ENCODE measurements at places on chromosomes 1 and 21.

DNA sequence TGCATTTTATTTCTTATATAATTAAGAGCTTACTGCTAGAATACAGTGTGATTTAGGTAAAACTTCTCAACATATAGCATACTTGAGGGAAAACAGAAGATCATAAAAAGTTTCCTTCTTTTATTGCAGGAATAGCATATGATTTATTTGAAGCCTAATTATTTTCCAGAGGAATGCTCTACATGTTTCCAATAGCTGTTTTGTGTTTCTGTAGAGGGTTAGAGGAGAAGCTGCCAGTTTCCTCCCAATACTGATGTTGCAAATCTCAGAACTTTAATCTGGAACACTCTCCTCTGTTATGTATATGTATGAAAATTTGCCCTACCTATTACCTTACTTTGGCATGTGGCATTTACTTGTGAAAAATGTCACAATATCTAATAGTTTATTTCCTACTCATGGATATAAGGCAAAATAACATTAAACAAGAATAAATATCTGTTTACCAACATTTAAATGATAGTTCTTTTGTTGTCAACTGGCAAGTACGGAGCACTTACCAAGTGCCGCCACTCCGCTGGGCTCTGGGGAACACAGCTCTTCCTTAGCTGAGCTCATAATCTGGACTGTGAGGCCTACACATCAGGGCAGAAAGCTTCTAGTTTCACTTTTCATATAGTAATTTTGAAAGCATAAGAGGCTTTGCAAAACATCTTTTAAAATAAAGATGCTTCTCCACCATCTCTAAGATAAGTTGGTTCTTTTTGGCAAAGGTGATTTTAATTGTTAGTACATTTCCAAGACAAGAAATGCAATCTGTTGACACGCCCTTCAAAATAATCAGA lies 239.8 kb upstream of the C1orf105 start:
- no peak for DNase-seq

GRCh38 chr1:236526079-236526478 lies 2.3 kb downstream of the LGALS8 start:
- DNase-seq = no peak

- DNase-seq = no peak
Measured at GRCh38 chr1:117795792-117796191, 133.6 kb downstream of the GDAP2 start.

DNA sequence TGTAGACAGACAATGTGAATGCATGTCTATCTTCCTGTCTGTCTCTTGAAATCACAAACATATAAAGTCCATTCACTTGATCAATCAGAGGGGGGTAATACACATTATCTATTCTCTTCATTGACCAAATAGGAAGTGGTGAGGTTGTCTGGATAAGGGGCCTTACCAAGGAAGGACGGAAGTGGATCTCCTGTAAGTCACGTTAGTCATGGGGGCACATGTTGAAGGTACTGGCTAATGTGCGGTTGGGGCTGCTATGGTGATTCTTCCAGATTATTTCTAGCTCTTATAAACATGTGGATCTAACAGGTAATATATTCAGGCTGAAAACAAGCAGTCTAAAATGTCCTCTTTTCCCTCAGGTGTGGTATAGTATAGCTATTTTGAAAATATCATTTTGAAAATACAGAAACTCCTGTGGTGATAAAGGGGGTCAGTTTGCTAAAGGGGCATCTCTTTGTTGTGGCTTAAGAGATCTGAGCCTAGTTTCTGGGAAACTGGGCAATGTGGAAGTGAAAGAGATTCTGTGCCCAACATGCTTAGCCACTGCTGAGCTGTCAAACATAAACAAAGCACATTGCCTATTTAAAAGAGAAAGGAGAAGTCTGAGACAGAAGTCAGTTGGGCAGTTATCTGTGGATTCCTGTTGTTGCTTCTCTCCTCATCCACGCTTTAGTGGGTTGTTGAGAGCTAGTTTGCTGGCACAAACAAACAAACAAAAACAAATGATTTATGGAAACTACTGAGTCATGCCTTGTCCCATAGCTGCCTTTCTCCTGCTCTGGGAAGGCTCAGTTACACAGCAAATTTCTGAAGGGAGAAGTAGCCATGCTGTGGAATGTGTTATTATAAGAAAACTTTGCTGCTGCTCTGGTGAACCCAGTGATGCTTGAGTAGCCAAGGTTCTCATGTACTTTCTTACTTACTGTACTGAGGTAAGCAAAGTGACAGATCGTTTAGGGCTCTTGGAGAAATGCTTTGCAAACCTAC lies 166.9 kb downstream of the HLX start:
- no peak for DNase-seq

DNA sequence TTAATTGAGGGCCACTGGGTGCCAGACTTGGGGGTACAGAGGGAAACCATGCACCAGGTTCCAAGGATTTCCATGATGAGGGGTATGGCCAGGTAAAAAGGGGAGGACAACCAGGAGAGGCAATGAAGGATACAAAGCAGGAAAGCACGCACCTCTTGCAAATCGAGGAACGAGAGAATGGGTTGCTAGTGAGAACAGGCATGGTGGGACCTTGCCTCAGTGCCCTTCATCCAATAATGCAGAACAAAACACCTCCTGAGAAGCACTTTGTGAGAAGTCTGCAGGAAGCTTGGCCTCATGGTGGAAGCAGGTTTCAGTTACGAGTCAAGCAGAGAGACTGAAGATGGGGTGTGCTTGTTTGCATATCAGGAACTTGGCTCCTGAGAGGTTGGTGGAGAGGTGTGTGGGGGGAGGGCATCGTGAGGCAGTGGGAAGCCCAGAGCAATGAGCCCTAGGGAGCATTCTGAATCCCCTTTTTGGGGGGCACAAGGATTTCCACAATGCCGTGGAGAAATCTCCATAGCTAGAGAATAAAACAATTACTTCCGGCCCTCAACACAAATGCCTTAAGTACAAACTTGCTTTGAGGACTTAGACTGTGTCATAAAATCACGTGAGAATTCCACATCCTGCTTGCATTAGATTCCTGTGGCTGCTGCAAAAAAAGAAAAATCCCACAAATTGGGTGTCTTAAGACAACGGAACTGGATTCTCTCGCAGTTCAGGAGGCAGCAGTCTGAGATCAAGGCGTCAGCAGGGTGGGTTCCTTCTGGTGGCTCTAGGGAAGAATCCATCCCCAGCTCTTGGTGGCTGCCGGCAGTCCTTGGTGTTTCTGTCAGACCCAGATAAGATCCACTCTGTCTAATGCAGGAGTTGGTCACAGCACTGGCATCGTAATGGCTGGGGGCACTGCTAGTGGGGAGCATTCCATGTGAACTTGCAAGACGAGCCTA lies 54.9 kb upstream of the BACE2 start:
- no peak for DNase-seq

GRCh38 chr1:235002706-235003300 lies 125.8 kb downstream of the TOMM20 start:
- no peak for DNase-seq

GRCh38 chr1:160952129-160952510 lies 2.5 kb downstream of the ITLN2 start:
- no peak for DNase-seq

GRCh38 chr1:9873992-9874391 lies 36.1 kb downstream of the CTNNBIP1 start:
- no peak for DNase-seq

GRCh38 chr1:98546319-98546718 lies 115.2 kb upstream of the SNX7 start:
- no peak for DNase-seq

GRCh38 chr1:43329995-43330751 lies 7.4 kb upstream of the MPL start:
- no peak for DNase-seq

DNA sequence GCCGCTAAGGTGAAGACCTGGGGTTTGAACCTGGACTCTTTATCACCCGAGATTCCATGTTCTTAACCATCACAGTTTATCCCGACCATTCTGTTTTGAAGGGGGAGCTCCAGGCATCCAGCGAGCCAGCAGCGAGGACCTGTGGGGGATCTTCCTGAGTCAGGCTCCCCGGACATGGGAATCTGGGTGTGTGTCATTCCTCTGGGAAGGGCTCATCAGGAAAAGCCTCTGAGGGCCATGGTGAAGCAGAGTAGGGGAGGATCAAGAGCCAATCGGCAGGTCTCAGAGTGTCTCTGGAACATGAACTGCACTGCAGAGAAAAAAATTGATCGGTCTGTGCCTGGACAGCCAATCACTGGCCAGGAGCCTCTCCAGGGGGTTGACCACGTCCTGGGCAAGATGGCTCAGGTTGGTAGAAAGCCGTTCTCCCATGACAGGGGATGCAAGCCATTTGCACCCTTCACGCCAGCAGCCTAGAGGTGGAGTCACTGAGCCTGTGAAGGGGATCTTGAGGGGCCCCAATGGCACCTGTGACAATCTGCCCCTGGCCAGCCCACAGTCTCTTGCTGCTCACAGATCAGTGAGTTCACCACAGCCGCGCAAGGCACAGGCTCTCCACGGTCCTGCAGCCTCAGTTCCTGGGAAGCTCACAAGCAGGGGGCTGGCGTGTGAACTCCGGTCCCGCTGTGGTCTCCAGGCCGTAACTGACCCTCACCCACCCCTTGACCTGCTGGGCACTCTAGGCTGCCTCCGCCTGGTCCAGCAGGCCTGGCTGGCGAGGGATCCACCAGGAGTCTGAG lies 20.4 kb upstream of the ACTRT2 start:
- DNase-seq = no peak

DNA sequence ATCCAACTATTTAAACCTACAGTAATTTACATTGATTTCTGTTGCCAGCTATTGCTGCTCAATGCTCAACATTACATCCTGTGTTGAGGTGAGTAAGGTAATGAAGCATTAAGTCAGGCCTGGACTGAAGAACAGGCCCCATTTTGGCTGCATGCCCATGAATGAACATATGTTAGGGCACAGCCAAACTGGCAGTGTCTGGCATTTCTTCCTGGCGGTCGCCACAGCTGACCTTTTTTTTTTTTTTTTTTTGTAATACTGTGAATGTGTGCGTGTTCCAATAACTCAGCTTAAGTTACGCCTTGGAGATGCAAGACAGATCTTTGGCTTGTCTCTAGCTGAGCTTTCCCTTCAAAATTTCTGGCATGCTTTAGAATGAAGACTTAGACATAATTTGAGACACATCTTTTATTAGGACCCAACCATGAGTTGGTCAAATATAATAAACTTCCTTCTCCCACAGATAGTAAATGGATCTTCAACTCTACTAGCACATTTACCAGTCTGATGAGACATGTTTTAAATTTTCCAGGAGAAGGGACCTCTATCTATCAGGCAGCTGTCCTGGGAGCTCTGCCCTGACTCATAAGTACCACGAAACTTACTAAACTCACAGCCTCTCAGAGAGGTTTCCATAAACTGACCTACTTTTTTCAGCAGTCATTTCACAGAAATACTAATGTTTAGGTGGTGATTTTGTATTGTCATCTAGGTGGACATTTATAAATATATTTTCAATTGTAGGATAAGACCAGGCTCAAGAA lies 341.1 kb upstream of the RUNX1 start:
- DNase-seq = no peak

- peak; percentile 72 for DNase-seq
Measured at GRCh38 chr1:7046314-7046713, 261.1 kb downstream of the CAMTA1 start.

GRCh38 chr1:83999316-83999819 lies 436 bp upstream of the TTLL7 start:
- DNase-seq = no peak

GRCh38 chr1:230270185-230270558 lies 156.0 kb downstream of the PGBD5 start:
- DNase-seq = no peak

GRCh38 chr1:59150577-59151386 lies 146.1 kb upstream of the FGGY start:
- no peak for DNase-seq

GRCh38 chr1:218667781-218668516 lies 322.8 kb downstream of the TGFB2 start:
- DNase-seq = no peak

DNA sequence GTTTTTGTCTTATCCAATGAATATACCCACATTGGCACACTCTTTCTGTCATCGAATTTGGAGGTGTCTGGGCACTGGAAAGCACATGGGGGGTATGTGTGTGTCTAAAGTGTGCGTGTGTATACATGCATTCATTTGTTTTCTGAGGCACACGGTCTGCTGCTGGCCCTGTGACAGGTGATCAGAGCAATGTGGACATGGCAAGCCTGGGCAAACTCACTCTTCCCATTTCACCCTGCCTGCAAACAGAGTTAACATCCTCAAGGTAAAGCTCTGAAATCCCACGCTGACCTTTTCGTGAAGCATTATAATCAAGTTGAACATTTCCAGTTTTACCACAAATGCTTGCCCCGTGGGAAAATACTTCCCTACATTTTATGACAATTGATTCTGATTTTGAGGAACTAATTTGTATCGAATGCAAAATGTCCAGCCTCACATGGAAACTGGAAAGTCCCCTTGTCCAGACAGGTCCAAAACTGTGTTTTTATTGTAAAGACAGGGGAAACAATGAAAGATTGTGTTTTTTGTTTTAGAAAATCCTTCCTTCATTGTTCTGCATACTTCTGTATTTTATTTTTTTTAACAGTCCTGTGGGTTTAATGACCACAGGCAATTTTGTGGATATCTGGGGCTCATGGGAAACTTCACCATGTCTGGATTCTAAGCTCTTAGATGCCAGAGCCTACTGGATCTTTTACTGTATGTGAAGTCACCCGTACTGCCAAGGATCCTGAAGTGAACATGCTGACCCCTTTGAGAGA lies 160.9 kb downstream of the PBX1 start:
- no peak for DNase-seq

DNA sequence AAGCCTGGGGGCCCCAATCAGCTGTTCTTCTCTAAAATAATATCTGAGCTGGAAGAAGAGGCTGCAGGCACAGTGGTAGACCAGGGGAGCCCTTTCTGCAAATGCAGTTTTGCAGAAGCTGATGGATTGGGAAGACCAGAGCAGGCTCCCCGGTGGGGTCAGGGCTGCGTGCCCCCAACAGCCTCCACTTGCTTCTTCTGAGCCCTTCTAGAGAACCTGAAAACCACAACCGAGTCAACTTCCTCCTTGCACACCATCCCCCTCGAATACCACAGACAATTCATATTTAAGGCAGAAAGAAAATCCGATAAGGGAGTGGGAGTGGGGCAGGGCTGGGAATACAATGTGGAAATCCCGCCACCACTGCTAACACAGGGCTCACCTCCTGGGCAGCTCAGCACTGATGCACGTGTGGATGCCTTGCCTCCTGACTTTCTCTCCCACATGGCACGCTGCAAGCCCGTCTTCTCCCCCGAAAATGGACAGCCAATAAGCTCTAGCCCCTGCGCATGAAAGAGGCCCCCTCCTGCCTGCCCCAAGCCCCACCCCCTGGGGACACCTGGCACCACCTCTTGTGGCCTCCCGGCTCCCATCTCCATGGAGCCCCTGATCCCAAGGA lies 25.4 kb upstream of the ALDH4A1 start:
- no peak for DNase-seq

- DNase-seq = no peak
Measured at GRCh38 chr1:29380532-29380931, 144.2 kb downstream of the PTPRU start.

DNA sequence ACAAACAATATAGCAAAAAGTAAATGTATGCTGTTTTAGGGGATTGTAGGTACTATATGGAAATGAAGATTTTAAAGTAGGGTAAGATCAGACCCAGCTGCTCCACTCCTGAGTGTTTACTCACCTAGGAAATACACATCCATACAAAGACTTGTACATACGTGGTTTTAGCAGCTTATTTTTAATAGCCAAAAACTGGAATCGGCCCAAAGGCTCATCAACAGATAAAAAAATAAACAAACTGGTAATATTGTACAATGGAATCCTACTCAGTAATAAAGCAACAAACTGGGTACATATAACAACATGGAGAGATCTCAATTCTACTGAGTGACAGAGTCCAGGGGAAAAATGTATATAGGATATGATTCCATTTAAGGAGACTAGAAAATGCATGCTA lies 179.2 kb upstream of the TMEM51 start:
- DNase-seq = no peak
